ENCODE measurements at places on chromosomes 3 and 15. TPM values are rescaled to one million over a fixed set of nuclear protein-coding genes. Genes with fewer than 3 reads are reported as not detected.

The TGM5 gene
- polyA plus RNA-seq: 0.08 TPM

- DNase-seq: no peak
Measured at GRCh38 chr3:126133606-126134005, 46.8 kb downstream of the ALDH1L1 start.

DNA sequence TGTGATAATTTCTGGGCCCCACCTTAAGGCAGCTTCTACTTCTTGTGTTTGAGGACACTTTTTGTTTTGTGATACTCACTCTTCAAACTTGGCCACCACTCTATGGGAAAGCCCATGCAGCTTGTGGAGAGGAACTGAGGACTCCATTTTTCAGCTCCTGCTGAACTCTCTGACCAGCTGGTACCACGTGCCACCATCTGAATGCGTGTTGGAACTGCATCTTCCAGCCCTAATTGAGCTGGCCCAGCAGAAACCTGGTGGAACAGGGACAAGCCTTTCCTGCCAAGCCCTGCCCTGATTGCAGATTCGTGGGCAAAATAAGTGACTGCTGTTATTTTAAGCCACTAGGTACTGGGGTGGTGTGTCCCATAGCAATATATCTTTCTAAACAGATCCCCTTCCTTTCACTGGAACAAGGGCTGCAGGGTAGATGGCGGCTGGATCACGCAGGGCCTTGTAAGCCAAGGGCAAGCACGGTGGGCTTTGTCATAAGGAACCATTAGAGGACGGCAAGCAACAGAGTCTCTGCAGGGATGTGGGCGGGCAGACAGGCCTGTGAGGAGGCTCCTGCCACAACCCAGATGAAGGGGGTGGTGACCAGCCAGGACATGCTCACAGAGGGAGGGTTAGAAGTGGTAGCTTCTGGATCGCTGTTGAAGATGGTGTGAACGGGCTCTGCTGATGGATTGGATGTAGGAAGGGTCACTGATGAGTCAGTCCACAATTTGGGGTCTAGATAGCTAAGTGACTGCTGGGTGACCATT, 9.5 kb downstream of the H1-8 start:
- no peak for DNase-seq

DNA sequence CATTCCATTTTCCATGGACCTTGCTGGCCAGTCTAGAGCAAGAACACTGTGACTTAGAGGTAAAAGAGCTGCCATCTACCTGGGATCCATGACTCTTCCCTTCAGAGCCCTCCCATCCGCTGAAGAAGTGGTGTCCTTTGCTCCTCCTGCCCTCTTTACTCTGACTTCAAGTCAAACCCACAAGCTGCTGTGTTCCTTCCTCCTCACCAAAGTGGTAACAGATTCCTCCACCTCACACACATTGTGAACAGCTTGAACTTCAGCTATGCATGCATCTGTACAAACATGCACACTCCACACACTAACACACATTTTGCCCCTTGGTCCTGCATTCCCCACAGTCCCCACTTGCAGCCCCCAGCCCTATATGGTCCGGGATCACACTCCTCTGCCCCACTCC, 990 bp downstream of the IQCF5 start:
- DNase-seq: no peak

The NECTIN3 gene
- 18.9 TPM for polyA plus RNA-seq

DNA sequence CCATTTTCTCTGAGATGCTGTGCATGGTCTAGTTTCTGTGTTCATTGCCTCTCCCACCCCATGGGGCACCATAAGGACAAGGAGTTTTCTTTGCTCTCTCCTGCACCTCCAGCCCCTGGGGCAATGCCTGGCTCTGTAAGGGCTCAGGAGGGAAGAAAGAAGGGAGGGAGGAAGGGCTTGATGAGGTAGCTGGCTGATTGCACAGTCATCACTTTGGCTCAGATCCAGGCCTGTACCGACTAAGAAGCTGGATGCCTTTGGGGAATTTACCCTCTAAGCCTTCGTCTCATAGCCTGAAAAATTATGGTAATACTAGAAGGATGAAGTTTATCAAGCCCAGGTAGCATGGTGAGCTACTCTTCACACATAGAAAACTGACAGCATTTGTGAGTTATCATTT, 382.9 kb downstream of the GABRG3 start:
- no peak for DNase-seq

- DNase-seq: no peak
Measured at GRCh38 chr15:47620960-47621681, 96.2 kb upstream of the SEMA6D start.

DNA sequence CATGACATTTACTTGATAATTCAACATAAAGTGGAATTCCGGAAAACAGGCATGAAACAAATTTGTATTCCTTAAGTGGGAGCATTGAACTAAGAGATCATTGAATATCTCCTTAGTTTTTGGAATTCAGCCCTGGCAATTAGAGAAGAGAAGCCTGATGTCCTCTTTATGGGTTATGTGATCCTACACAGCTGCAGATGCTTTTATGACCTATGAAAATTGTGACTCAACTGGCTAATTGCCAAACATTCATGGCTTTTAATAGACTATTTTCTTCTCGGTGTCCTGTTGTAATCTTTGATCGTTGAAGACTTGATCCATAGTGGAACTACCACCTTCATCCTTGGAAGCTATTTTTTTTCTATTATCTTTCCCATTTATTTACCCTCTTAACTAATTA, 46.1 kb downstream of the AGBL1 start:
- DNase-seq: no peak

The BTD gene
- 13.7 TPM for polyA plus RNA-seq

DNA sequence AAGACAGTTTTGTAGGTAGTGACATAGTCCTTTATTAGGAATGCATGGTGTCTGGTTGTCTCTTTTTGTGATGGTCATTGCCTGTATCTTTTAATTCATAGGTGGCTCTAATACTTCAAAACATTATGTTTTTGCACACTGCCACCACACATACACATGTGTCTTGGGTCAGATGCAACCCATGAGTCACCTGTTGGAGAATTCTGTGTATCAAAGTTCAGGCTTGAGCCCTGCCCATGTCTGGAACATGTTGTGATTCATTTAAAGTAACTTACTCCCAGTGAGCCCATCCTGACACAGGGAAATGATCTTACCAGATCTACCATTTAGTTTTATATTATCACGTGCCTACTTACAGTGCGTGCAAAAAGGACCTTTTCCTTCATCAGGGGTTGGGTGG, 142.7 kb downstream of the GHSR start:
- no peak for DNase-seq

DNA sequence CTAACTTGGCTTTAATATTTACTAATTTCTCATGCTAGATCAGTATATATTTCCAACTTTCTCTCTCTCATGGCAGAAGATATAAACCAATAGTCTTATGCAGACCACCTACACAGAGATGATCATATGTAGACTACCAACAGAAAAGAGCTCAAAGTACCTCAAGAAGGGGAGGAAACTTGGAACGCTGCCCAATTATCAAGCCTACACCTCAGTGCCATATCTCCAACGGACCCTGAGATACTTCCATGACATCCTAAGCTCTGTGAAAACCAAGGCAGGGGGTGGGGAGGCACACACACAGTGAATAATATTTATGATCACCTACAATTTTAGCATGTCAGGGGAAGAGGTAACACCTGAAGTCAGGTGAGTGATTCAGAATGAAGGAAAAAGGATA, 100.6 kb downstream of the STAG1 start:
- no peak for DNase-seq

DNA sequence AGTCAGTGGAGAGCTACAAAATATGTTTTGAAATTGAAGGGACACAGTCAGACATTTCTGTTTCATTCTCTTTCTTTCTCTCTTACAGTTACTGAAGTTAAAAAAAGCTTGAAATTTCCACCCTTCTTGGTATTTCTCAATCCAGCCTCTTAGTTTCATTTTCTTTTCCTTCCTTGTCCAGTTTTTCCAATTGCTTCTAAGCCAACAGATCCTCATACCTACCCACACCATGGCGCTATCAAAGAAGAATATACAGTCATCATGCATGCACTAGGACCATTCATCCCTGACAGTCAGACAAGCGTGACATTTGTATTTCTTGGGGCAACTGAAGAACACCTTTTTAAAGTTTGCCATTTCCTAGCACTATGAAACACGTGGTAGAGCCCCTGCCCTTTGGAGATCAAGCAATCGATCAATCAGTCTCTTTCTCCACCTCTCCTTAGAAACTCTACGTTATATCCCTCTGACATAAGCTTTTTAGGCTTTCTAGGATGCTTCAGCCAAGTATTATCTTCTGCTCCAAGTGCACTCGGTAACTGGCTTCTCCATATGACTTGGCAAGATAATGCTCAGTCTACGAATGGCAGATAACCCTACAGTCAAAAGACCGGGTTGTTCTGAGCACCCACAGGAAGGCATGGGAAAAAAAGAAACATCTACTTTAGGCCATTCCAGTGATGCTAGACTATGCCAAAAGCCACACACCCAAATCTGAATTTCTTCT, 65.4 kb downstream of the FBN1 start:
- no peak for DNase-seq

DNA sequence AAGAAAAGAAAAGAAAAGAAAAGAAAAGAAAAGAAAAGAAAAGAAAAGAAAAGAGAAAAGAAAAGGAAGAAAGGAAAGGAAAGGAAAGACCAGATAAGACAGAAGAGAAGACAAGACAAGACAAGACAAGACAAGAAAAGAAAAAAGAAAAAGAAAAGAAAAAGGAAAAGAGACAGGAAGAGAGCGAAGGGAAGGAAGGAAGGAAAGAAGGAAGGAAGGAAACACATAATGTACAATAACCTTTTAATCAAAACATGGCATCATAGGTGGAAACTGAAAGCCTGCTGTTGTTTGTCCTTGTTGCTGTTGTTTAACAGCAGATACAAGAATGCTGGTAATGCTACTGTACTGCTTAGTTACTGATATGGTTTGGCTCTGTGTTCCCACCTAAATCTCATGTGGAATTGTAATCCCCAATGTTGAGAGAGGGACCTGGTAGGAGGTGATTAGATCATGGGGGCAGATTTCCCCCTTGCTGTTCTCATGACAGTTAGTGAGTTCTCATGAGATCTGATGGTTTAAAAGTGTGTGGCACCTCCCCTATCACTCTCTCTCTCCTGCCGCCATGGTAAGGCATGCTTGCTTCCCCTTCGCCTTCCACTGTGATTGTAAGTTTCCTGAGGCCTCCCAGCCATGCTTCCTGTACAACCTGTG, 67.3 kb downstream of the MCF2L2 start:
- no peak for DNase-seq

The CRTC3 gene
- 26.4 TPM for polyA plus RNA-seq

- DNase-seq: no peak
Measured at GRCh38 chr3:14827776-14828175, 9.0 kb downstream of the FGD5 start.

DNA sequence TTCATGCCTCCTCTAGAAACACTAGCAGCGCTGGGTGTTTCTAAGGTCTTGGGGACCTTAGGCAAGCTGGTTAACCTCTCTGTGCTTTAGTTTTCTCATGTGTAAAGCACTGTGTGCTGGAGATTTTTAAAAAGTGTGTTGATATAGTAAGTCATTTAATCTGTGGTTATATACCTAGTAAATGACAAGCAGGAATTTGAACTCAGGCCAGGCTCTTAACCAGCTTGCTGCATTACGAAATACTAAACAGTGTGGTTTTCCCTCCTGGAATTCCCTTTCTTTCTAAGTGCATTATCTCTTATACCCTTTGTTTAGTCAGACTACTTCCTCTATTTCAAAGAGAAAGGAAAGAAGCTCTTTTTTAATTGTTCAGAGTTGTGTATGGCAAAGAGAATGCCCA, 26.5 kb downstream of the NEO1 start:
- DNase-seq: no peak

DNA sequence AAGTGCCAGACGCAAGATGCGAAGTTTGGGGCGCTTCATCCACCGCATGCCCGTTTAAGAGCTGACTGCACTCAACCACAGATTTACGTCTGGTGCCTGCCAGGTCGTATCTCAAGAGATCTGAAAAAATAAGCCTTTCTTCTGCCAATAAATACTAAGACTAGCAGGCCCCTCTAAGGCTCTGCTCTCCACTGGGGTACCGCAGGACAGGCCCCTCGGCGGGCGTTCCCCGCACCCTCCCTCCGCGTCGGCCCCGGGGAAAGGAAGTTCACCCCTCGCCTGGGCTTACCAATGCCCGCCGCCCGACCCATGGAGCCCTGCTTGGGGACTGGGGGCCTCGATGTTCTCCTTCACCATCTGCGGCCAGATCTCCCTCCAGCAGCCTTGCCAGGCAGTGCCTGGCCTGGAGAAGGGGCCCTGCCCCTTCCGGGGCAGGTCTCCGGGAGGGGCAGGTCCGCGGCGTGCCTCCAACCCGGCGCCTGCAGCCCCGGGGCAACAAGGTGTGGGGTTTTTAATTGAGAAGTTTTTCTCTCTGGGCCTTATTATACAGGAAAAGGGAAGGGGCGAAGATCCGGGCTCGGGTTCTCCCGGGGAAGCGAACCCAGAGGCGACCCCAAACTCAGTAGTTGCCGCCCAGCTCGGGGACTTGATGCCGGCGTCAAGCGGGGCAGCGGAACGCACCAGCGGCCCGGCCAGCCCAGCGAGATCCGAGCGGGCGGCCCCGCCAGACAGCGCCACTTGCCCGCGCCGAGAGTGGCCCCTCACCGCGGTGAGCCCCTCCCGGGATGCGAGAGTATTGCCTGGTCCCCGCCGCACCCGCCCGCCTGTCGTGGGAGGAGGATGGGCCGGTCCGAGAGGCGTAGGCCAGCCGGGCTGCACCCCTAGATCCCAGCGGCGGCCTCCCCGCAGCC, 735 bp downstream of the GOLGA8B start:
- no peak for DNase-seq

The SENP8 gene
- polyA plus RNA-seq: 5.7 TPM

- no peak for DNase-seq
Measured at GRCh38 chr3:50359760-50360110, 414 bp upstream of the TMEM115 start.

The LRRIQ4 gene
- polyA plus RNA-seq: not detected

DNA sequence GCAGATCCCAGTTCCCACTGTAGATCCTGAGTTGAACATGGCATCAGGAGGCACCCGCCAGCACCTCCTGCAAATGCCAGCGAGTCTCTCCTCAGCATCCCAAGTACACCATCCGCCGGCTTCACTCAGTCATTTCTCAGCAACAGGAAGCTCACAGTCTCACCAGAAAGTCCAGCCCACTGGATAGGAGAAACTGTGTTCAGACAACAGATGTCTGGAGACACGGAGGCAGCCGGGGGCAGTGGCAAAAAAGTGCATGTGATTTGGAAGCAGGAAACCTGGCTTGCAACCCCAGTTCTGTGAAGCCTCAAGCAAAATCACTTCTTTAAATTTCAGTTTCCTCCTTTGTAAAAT, 68.7 kb downstream of the SRGAP3 start:
- no peak for DNase-seq

GRCh38 chr3:122021811-122022401, at the start of gene ILDR1:
ILDR1 (minus strand) TSS chr3:122022247; CDS start chr3:122022077, 170 bp downstream.
- DNase-seq: no peak

- DNase-seq: no peak
Measured at GRCh38 chr15:99592145-99592791, 26.5 kb downstream of the MEF2A start.

- DNase-seq: no peak
Measured at GRCh38 chr3:170473358-170473757, 54.7 kb downstream of the CLDN11 start.

GRCh38 chr3:9019259-9019961, 56.1 kb upstream of the RAD18 start:
- no peak for DNase-seq

All from hindlimb muscle (tissue), 1 donor.